Breast epithelium (tissue), 4 donors: ENCODE measurements at places on chromosomes 5 and 9.

DNA sequence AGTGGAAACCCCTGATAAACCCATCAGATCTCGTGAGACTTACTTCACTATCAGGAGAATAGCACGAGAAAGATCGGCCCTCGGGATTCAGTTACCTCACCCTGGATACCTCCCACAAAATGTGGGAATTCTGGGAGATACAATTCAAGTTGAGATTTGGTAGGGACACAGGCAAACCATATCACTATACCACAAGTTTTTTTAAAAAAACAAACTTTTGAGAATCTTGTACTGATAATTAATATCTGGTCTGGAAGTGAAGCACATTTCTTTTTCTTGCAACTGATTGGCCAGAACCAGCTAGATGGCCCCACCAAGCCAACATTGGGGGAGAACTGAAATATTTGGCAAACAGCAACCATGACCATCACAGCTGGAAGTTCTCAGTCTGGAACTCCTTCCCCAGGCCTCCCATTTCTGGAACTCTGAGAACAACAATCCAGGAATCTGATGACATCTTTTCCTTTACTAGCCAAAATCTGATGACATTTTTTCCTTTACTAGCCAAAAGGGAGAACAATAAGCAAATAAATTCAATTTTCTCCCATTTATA, 51.8 kb upstream of the CDKN2B start:
- DNase-seq, result no peak

- no peak for DNase-seq
Measured at GRCh38 chr5:139903795-139904565, 108.4 kb downstream of the PSD2 start.

DNA sequence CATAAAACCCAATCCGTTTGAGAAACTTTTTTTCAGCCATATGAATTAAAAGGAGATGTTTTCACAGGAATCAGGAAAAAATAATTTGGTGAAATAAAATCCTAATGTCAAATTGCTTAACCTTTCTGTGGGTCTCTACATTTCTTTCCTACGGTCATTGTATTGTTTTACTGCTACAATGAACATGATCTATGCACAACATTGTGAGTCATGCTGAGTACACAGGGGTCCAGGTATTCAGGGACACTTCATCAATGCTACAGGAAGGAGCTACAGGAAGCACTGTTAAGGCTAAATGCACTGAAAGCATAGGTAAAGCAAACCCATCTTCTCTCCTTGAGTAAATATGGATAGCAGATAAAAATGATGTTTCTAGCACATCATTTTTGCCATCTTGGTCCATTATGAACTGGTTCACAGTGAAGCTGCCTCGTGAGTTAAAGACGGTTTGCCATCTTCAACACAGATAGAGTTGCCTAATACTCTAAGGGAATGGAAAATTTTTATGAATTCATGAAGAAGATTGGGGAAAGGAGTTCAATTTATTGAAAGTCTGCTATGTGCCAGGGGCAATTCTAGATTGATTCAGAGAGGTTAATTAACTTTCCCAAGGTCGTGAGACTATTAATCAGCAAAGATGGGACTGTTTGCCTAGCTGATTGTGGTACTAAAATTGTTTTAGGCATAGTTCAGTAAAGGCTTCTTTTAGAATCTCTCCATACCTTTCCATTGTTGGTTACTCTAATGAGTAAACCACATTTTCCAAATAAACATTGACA, 85.5 kb downstream of the DIRAS2 start:
- no peak for DNase-seq

DNA sequence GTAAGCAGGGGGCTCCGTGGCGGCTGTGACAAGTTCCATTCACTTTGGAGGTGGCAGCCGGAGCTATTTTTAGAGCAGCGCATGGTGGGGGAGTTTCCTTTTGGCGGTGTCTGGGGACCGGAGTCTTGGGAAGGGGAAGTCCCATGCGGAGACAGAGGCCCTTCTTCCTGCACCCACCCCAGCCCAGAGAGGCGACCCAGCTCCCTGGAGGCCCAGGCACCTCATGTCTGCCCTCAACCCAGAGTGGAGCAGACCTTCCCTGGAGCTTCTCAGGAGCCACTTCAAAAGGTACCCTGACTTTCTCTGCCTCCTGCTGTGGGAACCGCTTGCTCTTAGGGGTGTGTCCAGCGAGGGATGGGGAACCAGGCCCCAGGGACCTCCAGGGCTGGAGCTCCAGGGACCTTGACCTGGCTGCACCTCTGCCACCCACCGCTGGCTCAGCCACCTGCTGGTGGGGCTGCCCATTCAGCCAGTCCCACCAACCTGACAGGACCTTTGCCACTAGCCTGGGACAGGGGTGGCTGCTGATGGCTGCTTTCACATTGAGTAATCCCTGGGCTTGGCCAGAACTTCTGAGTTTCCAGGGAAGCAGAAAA, 34.1 kb downstream of the NEK6 start:
- DNase-seq, result no peak

GRCh38 chr9:114087721-114088120, 9.6 kb upstream of the AMBP start:
- no peak for DNase-seq

DNA sequence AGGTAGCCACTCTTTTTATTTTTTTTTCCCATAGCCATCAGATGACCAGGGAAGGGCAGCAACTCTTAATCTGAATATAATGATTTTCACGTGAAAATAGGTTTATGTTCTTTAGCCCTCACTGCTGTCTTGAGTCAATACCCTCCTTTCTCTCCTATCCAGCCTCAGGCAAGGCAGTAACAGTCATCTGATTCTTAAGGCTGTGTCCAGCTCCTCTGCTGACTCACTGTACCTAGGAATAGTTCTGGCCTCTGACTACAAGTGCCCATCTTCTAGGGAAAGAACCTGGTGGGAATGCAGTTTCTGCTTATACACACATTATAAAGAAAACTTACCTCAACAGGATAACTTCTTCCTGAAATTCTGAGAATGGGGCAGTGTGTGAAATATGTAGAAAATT, 30.7 kb downstream of the DHX29 start:
- no peak for DNase-seq

- no peak for DNase-seq
Measured at GRCh38 chr5:78927657-78928282, 57.3 kb downstream of the ARSB start.

DNA sequence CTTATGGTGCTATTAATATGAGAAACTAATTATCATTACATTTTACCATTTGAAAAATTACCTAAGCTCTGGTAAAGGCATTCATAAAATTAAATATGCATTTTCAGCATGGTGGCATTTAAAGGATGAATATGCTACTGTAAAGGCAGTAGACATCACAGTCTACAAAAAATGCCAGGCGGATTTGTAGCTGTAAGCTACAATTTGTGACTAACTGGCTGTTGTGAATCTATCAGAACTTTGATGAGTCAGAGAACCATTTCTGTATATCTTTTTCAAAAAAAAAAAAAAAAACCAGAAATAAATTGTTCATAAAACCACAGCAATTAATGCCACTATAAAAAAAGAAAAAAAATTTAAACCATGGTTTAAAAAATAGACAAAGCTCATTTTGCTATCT, 186.3 kb downstream of the NFIB start:
- no peak for DNase-seq

DNA sequence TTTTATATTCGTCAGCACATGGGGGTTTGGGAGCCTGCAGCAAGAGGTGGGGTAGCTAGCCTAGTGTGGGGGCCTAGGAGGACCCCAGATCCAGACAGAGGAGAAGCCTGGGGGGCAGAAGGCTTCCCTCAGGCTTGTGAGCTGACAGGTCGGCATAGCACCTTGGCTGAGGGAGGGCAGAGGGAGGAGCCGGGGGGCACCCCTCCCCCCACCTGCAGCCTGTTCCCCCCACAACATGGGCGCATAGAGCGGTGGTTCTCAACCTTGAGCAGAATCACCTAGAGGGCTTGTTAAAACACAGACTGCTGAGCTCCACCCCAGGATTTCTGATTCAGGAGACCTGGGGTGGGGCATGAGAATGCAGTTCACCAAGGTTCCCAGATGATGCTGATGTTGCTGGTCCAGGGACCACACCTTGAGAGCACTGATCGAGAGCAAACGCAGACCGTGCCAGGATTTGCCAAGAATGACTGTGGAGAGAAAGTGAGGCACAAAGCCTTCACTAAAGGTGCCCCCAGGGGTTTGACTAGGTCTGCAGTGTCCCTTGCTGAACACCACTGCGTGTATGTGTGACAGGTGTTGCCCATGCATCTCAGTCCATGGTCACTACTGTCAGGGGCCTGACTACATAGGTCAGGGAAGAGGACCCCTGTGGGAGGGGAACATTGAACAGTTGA, 163.3 kb downstream of the MACROH2A1 start:
- DNase-seq, result peak; percentile 43

- no peak for DNase-seq
Measured at GRCh38 chr5:81558188-81558587, 164.3 kb upstream of the ACOT12 start.

- DNase-seq, result no peak
Measured at GRCh38 chr9:98569491-98569890, 139.2 kb downstream of the GABBR2 start.

DNA sequence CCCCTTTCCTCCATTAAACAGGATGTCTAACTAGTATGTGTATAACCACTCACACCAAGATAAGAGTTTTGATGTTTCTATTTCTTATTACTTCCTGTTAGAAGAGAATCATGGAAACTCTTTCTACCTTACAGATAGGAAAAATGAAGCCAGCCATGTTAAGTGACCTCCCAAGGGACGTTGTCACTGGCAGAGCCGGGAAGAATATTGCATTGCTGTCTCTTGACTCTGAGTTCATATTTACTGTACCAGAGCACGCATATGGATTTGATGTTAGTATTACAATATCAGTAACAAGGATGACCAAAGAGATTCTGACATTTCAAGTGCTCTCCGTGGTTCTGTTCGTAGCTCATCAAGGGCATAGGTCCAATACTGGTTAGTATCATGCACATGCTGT, 12.5 kb upstream of the C5orf63 start:
- no peak for DNase-seq

GRCh38 chr9:105216440-105217178, 27.8 kb upstream of the SLC44A1 start:
- DNase-seq, result no peak

GRCh38 chr9:106885451-106885850, 22.5 kb downstream of the ZNF462 start:
- DNase-seq, result no peak
